ENCODE measurements at places on chromosomes 16 and 17. TPM values are rescaled to one million over a fixed set of nuclear protein-coding genes. Genes with fewer than 3 reads are reported as not detected.
A peak's percentile ranks its signal among the peaks of the same experiment; 100 is the strongest.

GRCh38 chr16:87347932-87348615, 30.9 kb upstream of the C16orf95 start:
- DNase-seq: peak; percentile 3

The ARHGAP23 gene
- 69.7 TPM for total RNA-seq

The PRSS8 gene
- 0.34 TPM for total RNA-seq

The SLC39A11 gene
- total RNA-seq: 11.3 TPM

All from heart right ventricle (tissue), 16 donors.